ENCODE measurements at places on chromosomes 7 and 10.

DNA sequence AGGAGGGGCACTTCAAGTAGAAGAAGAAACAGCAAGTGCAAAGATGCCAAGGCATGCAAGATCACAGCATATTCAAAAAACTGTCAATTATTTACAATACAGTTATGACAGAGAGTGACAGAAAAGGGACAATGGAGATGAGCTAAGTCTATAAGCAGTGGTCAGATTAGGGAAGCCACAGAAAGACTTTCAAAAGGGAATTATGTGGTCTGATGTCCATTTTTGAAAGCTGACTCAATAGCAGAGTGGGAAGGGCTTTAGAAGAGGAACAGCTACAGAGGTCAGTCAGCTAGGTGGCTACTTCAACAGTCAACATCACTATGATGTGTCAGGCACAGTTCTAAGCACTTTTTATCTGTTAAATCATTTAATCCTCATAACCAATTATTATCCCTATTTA lies 45.2 kb upstream of the SPOCK2 start:
- no peak for DNase-seq

- DNase-seq = no peak
These were observed 24.3 kb upstream of the FOXK1 start for GRCh38 chr7:4657640-4658417.

GRCh38 chr7:140631021-140631420 lies 9.6 kb downstream of the DENND2A start:
- no peak for DNase-seq

DNA sequence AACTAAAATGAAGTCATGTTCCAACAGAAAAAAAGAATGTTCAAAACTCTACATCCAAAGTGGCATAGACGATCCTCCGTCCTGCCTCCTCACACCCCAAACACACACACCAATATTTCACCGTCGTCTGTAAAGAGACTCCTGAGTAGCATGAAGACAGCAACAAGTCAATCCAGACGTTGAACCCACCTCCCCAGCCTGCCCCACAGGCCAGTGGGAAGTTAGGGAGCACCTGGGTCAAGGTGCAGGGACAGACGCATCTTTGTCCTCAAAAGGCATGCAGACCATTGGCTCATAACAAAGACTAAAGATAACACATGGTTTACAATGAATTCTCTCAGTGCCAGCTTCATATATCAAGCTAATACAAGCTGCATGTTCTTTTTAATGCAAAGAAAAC lies 396.5 kb downstream of the TCERG1L start:
- DNase-seq = no peak

GRCh38 chr10:15813415-15813814 lies 46.9 kb downstream of the MINDY3 start:
- DNase-seq = no peak

GRCh38 chr7:46932676-46933424 lies 649.1 kb downstream of the TNS3 start:
- no peak for DNase-seq

DNA sequence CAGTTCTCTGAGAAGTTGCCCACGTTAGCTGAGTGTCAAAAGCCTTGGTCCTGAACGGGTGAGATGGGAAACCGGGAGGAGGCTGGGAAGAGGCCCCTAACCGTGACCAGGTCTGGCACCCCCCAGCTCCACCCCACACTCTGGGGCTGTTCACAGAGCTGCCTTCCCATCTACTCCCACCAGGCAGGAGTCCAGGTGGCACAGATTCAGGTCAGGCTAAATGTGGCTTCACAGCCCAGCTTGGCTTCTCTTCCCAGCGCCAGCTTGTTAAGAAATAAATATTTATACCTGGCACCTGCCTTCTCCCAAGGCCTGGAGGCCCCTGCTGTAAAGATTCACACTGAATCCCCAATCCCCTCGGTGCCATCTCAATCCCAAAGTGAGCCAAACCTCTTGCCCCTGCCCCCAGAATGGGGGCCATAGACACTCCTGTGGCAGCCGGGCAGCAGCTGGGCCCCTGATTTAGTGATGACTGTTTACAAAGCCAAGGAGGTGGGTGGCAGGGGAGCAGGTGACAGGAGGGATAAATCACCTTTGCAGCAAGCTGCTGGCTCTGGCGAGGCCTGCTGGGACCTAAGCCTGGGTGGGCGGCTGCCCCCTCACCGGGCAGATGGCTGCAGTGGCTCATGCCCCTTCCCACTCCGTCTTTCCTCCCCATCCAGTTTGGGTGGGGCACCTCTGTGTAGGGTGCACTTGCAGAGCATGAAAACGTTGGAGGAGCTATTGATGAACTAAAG lies 72.5 kb downstream of the GOLGA7B start:
- no peak for DNase-seq

- no peak for DNase-seq
These were observed 732.7 kb upstream of the AUTS2 start for GRCh38 chr7:68865351-68866199.

DNA sequence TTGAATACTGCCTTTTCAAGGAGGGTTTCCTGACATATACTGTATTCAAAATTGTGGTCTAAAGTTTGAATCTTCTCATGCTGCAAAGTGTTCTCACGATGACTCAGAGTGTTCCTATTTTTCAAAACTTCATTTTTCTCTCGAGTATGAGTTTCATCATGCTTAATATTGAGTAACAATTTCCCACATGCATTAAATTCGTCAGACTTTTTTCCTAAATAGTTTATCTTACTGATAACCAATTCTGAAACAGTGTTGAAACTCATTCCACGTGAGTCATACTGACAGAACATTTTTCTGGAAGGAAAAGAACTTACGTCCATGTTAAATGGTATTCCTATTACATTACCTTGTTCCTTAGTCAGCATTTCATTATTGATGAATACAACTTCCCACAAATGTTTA lies 44.1 kb downstream of the ZNF33B start:
- no peak for DNase-seq

DNA sequence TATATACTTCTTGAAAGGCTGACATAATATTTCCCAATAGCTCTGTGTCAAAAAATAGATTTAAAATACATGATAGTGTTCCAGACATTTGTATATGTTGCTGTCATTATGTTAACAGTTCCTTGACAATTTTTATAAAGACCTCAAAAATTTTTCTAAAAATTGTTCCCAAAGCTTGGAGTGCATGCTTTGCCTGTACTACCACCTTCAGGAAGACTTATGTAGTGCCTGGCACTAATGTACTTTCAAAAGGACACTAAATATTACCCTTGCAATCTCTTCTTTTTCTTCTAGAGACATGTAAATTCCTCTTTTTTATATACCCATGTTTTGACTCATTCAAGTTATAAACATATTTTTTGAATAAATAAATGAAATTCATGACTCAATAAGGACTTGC lies 48.0 kb upstream of the SP8 start:
- DNase-seq = peak; percentile 26

GRCh38 chr10:15427843-15428414 lies 56.8 kb upstream of the FAM171A1 start:
- DNase-seq = peak; percentile 52

DNA sequence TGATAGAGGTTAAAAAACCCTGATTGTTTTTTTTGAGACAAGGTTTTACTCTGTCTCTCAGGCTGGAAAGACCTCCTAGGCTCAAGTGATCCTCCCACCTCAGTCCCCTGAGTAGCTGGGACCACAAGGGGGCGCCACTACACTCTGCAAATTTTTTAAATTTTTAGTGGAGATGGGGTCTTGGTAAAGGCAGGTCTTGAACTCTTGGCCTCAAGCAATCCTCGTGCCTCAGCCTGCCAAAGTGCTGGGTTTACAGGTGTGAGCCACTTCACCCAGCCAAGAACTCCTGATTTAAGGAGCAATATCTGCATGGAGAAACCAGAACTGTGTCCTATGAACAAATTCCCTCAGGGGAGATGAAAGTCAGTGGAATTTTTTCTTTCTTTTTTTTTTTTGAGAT lies 7.3 kb upstream of the KLHDC10 start:
- DNase-seq = no peak

DNA sequence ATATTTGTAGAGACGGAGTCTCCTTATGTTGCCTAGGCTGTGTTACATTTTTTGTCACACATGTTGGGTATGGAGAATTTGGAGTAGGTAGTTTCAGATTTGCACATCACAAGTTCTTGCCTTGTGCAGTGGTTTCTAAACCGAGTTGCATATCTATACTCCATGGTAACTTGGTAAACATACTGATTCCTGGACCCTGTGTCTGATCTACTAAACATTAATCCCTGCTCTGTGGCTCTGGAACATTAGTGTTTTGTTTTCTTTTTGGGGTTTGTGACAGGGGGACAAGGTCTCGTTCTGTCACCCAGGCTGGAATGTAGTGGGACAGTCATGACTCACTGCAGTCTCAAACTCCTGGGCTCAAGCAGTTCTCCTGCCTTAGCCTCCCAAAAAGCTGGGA lies 24.7 kb downstream of the AUTS2 start:
- DNase-seq = no peak

DNA sequence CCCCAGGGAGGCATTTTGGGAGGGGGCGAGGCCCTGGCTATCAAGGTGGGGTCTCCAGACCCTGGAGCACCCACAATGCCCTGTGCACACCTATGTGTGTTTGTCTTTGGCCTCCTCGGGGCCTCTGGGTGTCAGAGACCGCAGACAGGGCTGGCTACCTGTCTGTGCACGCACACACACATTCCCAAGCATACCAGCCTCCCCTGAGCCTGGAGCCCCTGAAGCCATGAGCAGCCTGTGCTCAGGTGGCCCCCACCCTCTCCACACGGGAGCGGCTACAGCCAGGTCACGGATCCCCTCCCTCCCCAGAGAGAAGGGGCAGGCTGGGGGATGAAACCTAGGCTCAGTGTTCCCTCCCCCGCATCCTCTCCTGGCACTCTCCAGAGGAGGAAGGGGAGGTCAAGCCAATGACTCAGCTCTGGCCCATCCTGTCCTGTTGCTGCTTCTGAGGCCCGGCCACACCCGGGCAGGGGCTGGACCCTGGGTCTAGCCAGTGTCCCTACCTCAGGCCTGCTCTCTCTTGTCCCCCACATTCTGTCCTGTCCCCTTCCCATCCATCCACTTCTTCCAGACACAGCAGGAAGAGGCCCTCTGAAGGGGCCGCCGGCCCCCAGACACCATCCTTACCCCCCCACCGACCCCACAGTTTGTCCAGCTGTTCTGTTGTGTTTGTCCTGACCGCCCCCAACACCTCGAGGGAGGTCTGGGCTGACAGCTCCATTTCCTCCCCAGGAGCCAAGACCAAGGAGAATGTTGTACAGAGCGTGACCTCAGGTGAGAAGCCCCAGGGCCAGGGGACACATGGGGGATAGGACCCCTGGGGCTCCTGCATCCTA lies 720 bp downstream of the SNCG start:
- no peak for DNase-seq

DNA sequence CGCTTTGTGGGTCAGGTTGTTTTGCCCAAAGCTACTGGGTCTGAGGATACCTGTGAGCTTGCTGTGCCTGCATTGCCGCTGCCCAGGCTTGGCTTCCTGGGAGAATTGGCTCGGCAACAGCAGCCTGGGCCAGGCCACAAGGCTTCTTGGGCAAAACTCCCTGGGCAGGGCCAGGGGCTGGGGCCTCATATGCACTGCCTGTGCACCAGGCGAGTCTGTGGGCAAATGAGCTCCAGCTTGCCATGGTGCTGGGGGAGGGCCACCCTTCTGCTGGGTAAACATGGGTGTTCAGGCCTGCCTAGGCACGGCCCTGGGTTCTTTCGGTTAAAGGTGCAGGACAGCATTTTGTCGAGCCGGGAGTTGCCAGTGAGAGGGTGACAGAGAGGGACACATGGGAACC lies 19.4 kb downstream of the ZMIZ1 start:
- no peak for DNase-seq

- DNase-seq = no peak
These were observed 36.7 kb downstream of the UNCX start for GRCh38 chr7:1269336-1269890.

DNA sequence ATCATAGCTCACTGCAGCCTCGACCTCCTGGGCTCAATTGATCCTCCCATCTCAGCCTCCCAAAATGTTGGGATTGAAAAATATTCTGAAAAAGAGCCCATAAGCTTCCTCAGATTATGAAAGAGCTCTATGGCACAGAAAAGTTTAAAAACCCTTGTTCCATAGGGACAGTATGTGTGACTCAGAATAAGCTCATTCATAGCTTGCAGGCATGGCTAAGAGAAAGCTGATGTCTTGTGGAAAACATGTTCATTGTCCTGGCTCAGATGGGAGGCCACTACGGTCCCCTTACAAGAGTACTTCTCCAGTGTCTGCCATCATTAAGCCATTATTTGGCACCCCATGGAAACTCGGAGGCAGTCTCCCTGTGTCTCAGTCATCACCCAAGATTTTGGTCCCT lies 64.0 kb downstream of the CCDC3 start:
- no peak for DNase-seq

GRCh38 chr10:130054021-130054420 lies 56.6 kb downstream of the C10orf143 start:
- DNase-seq = no peak

DNA sequence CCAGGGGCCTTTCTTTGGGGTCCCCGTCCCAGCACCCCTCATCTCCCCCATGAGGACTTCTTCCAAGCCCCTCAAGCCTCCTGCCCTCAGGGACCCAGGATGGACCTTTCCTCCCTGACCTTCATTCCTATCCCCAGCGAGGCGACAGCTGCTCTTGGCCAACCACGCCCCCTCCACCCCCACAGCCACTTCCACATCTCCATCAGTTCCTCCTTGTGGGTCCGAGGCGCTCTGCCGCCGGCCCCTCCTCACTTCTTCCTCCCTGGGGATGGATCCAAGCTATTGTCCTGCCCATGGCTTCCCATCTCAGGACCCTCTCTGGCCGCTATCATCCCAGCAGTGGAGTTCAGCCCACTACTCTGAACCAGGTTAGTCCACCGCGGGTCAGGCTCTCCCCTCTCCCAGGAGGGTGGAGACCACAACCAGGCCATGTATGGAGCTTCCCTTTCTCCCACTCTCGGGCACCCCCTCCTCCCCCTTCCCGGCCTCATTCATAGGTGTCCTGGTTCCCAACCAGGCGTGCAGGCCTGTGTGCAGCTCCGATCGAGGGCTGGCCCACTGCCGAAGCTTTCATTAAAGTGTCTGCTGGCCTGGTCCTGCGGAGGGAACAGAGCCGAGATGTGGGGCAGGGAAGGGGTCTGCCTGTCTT lies 1.7 kb upstream of the SH2B2 start:
- no peak for DNase-seq

DNA sequence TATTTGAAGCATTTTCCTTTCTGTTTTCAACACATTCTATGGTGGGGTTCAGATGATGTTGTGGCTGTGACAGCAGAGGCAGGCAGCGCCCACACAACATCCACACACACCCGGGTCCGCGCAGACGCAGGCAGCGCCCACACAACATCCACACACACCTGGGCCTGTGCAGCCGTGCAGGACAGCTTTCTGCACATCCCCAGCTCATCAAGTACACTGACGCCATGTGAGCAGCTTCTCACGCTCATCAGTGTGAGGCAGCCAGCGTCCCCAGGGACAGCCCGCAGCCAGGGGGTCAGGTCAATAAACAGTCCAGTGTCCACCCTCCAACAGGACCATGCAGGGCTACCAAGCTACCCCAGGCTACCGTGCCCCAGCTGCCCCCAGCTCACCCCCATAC lies 272.8 kb upstream of the TCERG1L start:
- no peak for DNase-seq

GRCh38 chr10:53606981-53607380 lies 834.4 kb upstream of the MBL2 start:
- DNase-seq = no peak

- no peak for DNase-seq
These were observed 17.0 kb downstream of the FAM20C start for GRCh38 chr7:209416-209815.

Data from HuH-7 (cell line).